ENCODE measurements at places on chromosomes 7 and 10.
A peak's percentile ranks its signal among the peaks of the same experiment; 100 is the strongest.

GRCh38 chr10:970311-971149 is 17.7 kb upstream of the GTPBP4 start:
- DNase-seq: no peak

DNA sequence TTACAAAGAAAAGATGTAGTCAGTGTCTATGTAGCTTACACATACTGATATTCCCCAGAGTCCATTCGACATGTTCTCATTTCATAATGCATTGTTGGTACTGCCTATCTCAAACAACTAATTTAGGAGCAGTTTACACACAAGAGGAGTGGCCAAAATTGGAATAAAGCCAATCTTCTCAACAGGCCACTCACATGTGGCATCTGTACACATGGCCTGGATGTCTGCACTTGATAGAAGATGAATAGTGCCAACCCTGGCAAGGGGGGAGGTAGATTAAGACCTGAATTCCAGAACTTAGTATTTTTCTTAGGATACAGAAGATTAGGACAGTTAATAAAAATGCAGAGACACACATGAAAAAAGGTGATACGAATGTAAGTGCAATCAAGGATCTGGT is 125.3 kb upstream of the STARD3NL start:
- DNase-seq: no peak

DNA sequence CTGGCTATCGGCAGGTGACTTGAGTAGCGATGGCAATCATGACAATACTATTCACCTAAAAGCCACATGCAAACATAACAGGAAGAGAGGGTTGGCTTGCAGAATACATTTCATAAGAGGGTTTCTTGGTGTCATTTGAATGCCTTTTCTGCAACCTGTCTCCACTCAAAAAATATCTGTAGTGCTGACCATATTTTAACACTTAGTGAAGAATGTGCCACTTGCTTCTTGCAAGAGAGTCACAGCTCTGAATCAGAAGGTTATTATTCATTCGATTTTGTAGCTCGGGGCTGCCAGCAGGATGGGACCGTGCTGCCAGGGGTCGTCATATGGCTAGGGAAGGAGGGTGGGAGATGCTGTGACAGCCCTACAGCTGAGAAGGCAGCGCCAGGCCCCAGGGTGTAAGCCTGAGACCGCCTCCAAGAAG is 152.0 kb upstream of the PITRM1 start:
- DNase-seq: no peak

DNA sequence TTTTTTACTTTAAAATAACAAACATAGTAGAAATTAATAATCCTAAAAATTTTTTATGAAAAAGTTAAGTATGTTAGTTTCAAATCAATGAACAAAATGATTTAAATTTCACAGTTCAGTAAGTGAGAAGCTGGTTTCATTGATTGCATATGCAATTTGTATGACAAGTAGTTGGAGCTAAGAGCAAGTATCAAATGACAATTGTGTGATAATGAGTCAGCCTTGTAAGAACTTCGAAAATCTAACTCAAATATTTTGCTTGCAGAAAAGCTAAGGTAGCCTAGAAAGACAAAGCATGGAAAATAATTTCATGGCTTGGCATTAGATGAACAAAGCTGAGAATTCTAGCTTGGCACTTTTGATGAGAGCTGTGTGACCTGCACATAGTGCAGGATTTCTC is 111.5 kb downstream of the HDAC9 start:
- DNase-seq: no peak

DNA sequence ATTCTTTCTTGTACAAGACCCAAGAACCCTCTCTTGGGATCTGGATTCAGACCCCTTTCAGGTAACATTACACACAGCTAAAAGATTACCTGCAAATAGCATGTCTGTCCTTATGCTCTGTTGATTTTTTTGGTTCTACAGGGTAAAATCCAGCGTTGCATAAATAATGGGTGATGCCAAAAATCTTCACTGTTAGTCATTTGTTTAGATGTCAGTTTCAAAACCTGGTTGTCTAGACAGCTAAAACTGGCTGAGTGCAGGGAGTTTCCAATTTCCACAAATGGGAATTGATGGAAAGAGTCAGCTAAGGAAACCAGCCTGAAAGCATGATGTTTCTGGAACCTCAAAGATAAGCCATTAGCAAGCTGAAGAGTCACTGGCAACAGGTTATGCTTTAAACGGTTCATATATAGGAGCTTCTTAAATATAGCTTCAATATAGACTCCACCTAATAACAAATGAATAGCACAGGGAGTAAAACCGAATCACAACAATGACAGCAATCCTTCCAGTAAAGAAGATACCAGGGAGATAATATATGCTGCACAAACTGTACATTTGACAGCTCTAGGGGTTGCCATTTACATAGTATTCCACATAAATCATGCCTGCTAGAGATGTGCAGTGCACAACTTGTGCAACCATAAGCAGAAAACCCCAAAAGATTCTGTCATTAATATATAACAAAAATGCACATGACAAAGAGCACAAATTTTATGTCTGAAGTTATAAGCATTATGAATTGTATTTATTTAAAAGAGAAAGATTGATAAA is 20.4 kb downstream of the CCDC71L start:
- DNase-seq: no peak

DNA sequence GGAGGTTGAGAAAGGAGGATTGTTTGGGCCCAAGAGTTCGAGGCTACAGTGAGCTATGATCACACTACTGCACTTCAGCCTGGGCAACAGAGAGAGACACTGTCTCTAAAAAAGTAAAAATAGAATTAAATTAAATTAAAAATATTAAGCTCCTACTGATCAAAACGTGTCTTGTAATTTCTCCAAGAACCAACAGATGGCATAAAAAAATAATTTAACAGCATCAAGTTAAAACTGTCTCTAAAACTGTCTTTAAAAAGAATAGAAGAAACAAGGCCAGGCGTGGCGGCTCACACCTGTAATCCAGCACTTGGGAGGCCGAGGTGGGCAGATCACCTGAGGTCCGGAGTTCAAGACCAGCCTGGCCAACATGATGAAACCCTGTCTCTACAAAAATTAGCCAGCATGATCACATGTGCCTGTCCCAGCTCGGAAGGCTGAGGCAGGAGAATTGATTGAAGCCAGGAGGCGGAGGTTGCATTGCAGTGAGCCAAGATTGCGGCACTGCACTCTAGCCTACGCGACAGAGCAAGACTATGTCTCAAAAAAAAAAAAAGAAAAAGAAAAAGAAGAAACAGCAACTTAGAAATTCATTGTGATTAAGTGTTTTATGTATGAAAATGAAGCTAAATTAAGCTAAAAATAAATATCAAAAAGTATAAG is 24.5 kb downstream of the MTPAP start:
- DNase-seq: no peak

GRCh38 chr10:125266541-125266940 is 106.2 kb upstream of the CTBP2 start:
- DNase-seq: no peak

DNA sequence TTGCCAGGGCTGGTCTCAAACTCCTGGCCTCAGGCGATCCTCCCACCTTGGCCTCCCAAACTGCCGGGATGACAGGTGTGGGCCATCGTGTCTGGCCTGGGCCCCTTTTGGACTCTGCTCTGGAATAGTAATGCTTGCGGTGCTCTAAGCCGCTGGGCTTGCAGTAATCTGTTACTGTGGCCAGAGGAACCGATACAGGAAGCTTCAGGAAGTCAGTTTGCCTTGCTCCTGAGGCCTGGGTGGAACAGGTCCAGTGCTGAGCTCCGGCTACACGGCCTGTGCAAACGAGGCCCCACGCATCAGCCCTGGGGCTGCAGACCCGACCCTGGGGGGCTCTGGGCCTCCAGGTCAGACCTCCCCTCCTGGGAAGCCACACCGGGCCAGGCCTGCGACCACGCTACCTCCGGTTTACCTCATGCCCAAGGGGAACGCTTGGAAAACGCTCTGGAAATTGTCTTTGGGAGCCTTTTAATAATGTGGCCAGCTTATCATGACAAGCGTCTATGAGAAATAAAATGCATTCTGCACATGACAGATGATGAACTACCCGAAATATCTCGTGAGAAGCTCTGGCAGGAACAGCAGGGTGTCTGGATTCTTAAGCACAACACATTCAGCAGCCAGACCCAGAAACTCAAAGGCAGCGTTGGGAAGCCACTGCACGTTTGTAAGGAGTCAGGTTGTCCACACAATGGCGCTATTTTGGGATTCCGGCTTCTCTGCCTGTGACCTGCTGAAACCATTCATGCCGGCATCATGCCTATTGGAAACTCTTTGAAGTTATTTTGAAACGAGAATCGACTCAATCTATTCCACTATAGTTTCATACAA is 10.1 kb upstream of the ADAP1 start:
- peak; percentile 82 for DNase-seq

DNA sequence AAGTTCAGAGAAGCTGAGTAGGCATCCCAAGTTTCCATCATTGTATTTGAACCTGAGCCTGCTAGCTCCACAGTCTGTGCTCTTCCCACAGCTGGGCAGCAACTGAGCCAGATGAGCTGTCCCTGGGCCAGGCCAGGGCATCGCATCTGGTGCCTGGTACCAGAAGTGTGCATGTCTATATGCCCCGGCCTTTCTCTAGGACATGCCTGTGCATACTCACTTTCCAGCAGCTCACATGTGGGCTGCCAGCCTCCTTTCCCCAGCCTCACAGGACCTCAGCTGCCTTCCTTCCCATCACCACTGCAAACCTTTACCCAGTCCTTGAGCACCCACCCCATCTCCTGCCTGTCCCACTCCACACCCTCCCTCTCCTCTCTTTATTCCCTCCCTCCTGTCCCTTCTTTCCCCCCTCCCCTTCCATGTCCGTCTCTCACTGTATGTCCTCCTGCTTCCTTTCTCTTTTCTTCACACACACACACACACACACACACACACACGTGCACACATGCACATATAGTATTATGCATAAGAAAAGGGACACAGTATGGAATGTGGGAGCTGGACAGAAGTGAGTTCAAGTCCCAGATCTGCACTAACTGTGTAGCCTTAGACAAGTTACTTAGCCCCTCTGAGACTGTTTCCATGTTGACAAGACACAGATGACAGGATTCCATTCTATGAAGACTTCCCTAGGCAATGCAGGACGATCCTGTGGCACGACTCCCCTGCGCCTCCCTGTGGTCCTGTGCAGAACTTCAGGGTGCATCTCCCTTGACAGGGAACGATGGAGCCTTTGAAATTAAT is 10.9 kb downstream of the CDHR1 start:
- peak; percentile 74 for DNase-seq

DNA sequence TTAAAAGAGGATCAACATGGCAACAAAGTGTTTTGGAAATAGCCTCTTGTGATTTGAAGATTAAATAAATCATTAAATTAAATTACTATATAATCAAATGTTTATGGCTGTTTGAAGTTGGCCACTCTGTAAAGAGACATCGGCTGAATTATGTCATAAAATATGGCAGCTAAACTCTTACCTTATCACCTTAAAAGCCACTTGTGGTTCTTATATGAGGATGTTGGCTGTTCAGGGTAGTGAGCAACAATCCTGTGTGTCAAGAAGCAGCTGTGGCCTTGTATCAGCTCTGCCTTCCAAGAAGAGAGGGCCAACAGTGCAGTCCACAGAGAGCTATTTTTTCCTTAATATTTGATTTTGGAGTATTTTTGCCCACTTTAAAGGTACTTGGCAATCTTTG is 113.4 kb upstream of the CDK6 start:
- no peak for DNase-seq

DNA sequence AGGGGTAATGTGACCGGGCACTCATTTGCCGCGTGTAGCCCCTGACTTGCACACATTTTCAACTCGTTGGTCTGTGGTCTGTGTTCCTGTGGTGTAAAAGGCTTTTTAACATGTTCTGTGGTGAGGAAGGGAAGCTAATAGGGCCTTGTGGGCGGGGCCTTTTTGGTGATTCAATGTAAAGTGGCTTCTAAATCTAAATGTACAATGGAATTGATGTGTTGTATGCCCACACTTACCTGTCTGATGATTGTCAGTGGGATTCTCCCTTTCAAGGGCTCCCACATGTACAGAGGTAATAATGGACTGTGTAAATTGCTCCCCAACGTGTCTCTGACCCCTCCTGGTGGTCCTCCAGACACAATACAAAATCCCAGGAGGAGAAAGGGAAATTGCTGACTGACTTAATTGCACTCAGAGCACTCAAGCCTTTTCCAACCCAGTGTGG is 43.1 kb upstream of the GATAD1 start:
- DNase-seq: peak; percentile 43

- DNase-seq: no peak
Measured at GRCh38 chr10:77626266-77626935, 11.2 kb downstream of the KCNMA1 start.

DNA sequence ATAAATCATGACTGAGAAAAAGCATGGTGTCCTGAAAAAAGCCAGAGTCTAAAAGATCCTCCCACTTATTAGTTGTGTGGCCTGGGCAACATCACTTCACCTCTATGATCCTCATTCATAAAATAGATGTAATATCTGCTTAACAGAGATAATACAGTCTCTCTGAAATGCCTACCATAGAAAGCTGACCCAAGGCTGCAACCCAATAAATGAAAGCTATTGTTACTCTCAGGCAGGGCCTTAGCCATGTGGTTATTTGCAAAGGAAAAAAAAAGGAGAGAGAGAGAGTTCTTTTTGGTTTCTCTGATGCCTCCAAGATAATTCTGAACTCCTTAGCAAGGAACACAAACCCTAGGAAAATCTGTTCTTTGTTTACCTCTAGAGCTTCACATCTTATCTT is 7.9 kb downstream of the FAM13C start:
- no peak for DNase-seq

DNA sequence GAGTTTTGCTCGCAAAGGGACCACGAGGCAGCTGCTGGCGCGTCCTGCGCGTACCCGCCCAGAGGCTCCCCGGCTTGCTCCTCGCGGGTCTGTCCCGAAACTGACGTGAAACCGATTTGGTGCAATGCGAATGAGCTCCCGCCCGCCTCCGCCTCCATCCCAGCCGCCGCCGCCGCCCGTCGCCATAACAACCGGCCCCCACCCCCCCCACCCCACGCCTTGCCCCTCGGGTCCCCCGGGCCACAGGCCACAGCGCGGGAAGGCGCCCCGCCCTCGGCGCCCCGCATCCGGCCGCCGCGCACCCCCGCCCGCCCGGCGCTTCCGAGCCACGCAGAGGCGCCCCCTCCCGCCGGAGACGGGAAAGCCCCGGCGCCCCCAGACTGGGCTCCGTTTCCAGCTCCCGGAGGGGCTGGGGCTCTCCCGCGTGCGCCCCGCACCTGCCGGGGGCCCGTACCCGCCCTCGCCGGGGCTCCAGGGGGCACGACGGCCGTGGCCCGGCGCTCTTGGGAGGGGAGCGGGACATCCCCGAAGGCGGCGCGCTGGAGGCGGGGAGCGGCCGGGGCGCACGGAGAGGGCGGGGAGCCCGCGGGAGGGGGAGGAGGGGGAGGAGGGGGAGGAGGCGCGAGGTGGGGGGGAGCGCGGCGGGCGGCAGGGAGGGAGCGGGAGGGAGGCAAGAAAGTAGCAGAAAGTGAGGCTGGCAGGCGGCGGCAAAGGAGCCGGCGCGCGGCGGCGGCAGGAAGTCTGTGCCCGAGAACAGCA is at the start of gene CAMK1D:
Gene CAMK1D, plus strand, starts transcription at position 678 of the 759 bp plus-strand sequence.
- DNase-seq: peak; percentile 89

DNA sequence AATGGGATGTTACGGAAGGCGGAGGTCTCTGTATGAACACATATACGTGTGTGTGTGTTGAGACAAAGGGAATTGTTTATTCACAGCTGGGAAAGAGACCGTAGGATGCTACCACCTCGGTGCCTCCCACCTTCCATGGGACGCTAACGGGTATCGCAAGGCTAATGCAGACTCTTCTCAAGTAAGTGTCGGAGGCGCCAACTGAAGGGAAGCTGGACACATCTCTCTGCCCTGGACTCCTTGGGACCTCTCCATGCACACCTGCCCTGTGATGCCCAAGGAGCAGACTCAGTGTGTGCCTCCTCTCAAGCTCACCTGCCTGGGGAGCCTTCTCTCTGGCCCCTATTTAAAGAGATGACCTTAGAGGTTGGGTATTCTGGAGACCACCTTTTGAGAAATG is 230.9 kb downstream of the DNAJB6 start:
- DNase-seq: no peak

GRCh38 chr10:89525556-89525955 is 9.8 kb downstream of the SLC16A12 start:
- no peak for DNase-seq
